ENCODE measurements at places on chromosomes 2 and 18.

DNA sequence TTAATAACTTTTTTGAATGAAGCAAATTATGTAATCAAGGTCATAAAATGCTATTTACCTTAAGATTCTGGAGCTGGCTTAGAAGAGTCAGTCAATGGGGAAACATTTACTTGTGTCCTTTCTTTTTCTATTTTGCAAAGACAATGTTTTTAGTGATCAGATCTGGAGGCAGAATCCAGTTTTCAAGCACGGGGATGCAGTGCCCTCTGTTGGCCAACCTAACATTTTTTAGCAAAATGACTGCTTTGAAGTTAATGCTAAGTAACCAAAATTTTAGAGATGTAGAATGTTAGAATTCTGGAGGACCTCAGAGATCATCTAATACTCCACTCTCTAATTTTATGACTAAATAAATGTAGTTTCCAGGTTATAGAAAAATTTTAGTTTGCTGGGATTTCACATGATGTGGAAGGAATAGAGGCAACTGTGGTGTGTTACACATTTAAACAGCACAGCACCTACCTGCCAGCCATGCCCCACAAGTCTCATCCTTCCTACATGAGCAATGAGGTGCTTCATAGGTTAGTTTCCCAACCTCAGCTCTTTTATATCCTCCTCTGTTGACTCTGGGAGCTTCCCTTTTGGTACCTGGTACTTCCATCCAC lies 23.6 kb upstream of the SLC9A4 start:
- H3K36me3 ChIP-seq = peaks cover 54% of the 10 kb centered on the region
- H3K4me1 ChIP-seq = peaks cover 20% of the 10 kb centered on the region
- peak; percentile 54 for DNase-seq
- H3K27me3 ChIP-seq = no peaks in the 10 kb centered on the region

GRCh38 chr2:168145011-168145410 lies 102.4 kb downstream of the STK39 start:
- no peaks in the 10 kb centered on the region for H3K27me3 ChIP-seq
- DNase-seq = no peak
- no peak overlapping the region for H3K27ac ChIP-seq
- peaks cover 10% of the 10 kb centered on the region for H3K36me3 ChIP-seq

DNA sequence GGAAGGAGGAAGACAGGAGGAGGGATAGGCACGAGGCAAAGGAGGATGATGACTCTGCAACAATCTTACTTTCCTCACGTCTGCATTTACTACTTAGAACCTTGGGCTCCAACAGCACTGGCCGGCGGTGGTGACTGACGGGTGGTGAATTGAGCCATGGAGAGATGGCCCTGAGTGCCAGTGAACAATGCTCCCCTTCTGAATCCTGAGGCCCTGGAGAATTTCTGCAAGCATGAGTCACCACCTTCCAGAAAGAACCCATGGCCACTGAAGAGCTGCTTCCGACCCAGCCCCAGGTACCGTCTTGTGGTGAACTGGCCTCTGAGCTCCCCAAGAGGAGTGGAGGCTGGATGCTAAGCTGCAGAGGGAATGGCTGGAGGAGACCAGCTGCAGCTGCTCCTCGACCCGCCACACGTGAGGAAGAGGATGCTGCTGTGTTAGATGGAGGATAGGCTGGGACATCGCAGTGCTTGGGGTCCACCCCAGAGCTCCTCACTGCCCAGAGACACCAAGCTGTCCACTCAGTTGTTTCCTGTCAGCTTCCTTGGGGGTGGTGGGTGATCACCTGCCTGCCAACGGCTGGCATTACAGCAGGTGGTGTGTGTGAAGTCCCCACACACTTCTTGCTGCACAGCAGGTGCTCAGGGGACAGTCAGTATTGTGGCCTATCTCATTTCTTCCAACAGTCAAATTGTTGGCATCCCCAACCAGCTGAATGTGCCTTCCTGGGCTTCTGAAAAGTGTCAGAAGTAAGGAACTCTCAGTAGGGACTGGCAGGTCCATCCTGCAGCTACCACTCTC lies 186.5 kb upstream of the ID2 start:
- peaks cover 34% of the 10 kb centered on the region for H3K4me1 ChIP-seq
- no peak overlapping the region for H3K4me3 ChIP-seq
- H3K27me3 ChIP-seq = peaks cover 3% of the 10 kb centered on the region
- DNase-seq = no peak

GRCh38 chr2:106886916-106887758 lies 1.2 kb upstream of the ST6GAL2 start:
- no peaks in the 10 kb centered on the region for H3K36me3 ChIP-seq
- DNase-seq = no peak
- no peak overlapping the region for H3K27ac ChIP-seq
- peaks cover 17% of the 10 kb centered on the region for H3K27me3 ChIP-seq

GRCh38 chr2:65856423-65856822 lies 424.0 kb upstream of the SPRED2 start:
- H3K36me3 ChIP-seq = no peaks in the 10 kb centered on the region
- no peaks in the 10 kb centered on the region for H3K4me1 ChIP-seq
- no peak for DNase-seq
- H3K4me3 ChIP-seq = no peak overlapping the region
- H3K27ac ChIP-seq = no peak overlapping the region

GRCh38 chr2:6512589-6512988 lies 353.1 kb downstream of the CMPK2 start:
- no peaks in the 10 kb centered on the region for H3K36me3 ChIP-seq
- no peak for DNase-seq
- no peak overlapping the region for H3K27ac ChIP-seq
- no peak overlapping the region for H3K4me3 ChIP-seq
- no peaks in the 10 kb centered on the region for H3K27me3 ChIP-seq

DNA sequence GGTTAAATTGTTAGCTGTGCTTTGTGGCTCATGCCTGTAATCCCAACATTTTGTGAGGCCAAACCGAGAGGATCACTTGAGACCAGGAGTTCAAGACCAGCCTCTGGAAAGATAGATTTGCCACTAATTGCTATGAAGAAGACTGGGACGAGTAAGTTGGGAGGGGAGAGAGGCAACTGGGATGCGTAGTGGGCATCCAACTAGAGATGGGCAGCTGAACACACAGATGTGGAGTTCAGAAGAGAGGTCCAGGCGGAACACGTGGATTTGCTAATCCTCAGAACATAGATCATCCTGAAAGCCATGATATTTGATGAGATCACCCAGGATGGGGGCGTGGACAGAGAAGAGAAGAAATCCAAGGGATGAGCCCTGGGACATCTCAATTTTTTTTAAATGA lies 48.7 kb downstream of the CYP26B1 start:
- H3K4me1 ChIP-seq = no peaks in the 10 kb centered on the region
- no peak overlapping the region for H3K4me3 ChIP-seq
- no peak overlapping the region for H3K27ac ChIP-seq
- H3K27me3 ChIP-seq = peaks cover 2% of the 10 kb centered on the region
- no peaks in the 10 kb centered on the region for H3K36me3 ChIP-seq
- DNase-seq = no peak

GRCh38 chr2:227671170-227671905 lies 4.7 kb downstream of the SCYGR5 start:
- no peak overlapping the region for H3K27ac ChIP-seq
- no peak overlapping the region for H3K4me3 ChIP-seq
- no peaks in the 10 kb centered on the region for H3K36me3 ChIP-seq

DNA sequence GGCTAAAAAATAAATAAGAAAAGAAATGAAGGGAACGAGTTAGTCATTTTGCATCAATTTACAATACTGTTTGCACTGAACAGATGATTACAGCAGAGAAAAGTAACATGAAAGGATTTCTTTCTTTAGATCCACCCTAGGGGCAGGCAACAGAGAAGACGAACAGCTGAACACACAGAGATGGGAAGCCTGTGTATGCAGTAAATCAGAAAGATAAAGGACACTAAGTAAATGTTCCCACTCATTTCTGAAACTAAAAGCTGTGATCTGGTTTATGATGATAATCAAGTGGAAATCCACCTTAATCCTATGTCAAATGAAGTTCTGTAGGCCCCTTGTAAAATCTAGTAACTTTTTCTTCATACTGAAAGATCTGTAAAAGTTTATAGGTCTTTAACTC lies 54.2 kb downstream of the AKAIN1 start:
- H3K27me3 ChIP-seq = peaks cover 2% of the 10 kb centered on the region
- H3K4me3 ChIP-seq = no peak overlapping the region
- no peaks in the 10 kb centered on the region for H3K36me3 ChIP-seq
- H3K4me1 ChIP-seq = no peaks in the 10 kb centered on the region

GRCh38 chr18:4987452-4988405 lies 209.3 kb downstream of the AKAIN1 start:
- H3K27me3 ChIP-seq = no peaks in the 10 kb centered on the region
- H3K27ac ChIP-seq = no peak overlapping the region
- no peaks in the 10 kb centered on the region for H3K4me1 ChIP-seq
- no peak for DNase-seq

DNA sequence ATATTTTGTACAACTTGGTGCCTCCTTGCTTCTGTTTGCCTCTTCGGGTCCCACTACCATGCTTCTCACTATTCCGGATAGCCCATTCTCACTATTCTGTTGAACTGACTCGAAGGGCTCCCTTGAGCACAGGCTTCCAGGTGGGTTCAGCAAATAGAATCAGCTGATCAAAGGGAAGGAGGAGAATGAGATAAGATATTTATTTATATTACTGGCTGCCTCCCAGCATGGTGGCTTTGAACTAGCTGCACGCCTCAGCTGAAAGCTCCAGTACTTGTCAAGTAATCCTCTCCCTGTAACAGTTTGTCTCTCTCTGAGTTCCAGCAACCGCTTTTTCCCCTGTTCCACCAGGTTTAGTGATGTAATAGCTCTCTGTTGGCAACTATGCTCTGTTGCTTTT lies 187.8 kb upstream of the HNRNPA3 start:
- H3K27me3 ChIP-seq = peaks cover 14% of the 10 kb centered on the region
- no peak overlapping the region for H3K4me3 ChIP-seq
- H3K27ac ChIP-seq = no peak overlapping the region
- DNase-seq = no peak
- H3K36me3 ChIP-seq = no peaks in the 10 kb centered on the region

DNA sequence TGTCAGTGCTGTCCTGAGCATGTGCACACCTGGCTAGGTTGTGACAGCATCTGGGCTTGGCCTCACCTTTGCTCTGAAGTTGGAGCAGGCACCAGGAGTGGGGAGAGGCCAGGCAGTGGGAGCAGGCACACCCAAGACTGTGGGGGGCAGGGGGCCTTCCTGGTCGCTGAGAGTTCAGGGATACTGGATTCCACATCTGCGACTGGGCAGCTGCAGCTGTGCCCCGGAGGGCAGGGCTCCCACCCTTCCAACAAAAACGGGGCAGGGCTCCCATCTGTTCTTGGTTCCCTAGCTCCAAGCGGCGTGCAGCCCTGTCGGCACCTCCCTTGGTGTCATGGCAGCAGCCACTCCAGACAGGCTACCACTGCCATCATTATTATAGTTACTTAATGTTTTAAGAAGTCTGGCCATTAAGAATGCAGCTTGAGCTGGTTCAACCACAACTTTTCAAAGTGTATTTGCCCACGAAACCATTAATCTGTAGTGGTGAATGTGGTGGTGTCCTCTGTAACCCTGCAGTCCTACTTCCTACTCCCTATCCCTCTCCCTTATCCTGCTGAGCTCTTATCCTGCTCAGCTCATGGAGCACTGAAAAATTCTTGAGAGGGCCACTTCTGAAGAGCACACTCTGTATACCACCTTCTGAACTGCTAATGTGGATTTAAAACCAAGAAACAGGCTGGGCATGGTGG lies 48.0 kb upstream of the RAB1A start:
- H3K36me3 ChIP-seq = no peaks in the 10 kb centered on the region
- H3K27ac ChIP-seq = no peak overlapping the region
- peaks cover 8% of the 10 kb centered on the region for H3K27me3 ChIP-seq
- DNase-seq = no peak
- H3K4me3 ChIP-seq = no peak overlapping the region
- H3K4me1 ChIP-seq = no peaks in the 10 kb centered on the region

Data from activated T-helper 1 cell treated with anti-CD3 and anti-CD28 coated beads, Interleukin-12 subunit alpha, Interleukin-12 subunit beta, Interleukin-2, Interleukin-4 antibody, amounts not matched to agents 30 ng/mL and 10 ng/mL and 1 ng/mL, durations not matched to agents 14 hours and 24 hours and 36 hours (primary cell).